Psoas muscle (tissue), 8 donors: ENCODE measurements at places on chromosomes 5 and 9. TPM values are rescaled to one million over a fixed set of nuclear protein-coding genes. Genes with fewer than 3 reads are reported as not detected.
A peak's percentile ranks its signal among the peaks of the same experiment; 100 is the strongest.

Gene ZDHHC11B
- 2.2 TPM for total RNA-seq

Gene HK3
- 1.7 TPM for total RNA-seq

Gene NR2F1
- 1.3 TPM for total RNA-seq

Gene AMBP
- not detected for total RNA-seq

Gene IL5
- not detected for total RNA-seq

Gene QRFP
- total RNA-seq, result not detected

Gene SAXO1
- total RNA-seq, result 1.9 TPM

Gene PLGRKT
- total RNA-seq, result 21.4 TPM

Gene PCDHB11
- total RNA-seq, result 1.8 TPM

Gene LCN9
- total RNA-seq, result not detected

Gene LYRM7
- total RNA-seq, result 28.0 TPM

Gene GLRA1
- not detected for total RNA-seq

Gene LRRC19
- not detected for total RNA-seq

Gene TRMO
- 7.1 TPM for total RNA-seq

GRCh38 chr9:126496781-126497659 is 116.7 kb upstream of the LMX1B start:
- H3K4me3 ChIP-seq, result no peak overlapping the region
- H3K27me3 ChIP-seq, result no peaks in the 10 kb centered on the region

- no peaks in the 10 kb centered on the region for H3K27me3 ChIP-seq
- H3K36me3 ChIP-seq, result peaks cover 24% of the 10 kb centered on the region
- no peak for DNase-seq
- no peak overlapping the region for H3K4me3 ChIP-seq
- H3K4me1 ChIP-seq, result no peaks in the 10 kb centered on the region
These were observed 33.0 kb downstream of the TGFBI start for GRCh38 chr5:136061630-136062365.

DNA sequence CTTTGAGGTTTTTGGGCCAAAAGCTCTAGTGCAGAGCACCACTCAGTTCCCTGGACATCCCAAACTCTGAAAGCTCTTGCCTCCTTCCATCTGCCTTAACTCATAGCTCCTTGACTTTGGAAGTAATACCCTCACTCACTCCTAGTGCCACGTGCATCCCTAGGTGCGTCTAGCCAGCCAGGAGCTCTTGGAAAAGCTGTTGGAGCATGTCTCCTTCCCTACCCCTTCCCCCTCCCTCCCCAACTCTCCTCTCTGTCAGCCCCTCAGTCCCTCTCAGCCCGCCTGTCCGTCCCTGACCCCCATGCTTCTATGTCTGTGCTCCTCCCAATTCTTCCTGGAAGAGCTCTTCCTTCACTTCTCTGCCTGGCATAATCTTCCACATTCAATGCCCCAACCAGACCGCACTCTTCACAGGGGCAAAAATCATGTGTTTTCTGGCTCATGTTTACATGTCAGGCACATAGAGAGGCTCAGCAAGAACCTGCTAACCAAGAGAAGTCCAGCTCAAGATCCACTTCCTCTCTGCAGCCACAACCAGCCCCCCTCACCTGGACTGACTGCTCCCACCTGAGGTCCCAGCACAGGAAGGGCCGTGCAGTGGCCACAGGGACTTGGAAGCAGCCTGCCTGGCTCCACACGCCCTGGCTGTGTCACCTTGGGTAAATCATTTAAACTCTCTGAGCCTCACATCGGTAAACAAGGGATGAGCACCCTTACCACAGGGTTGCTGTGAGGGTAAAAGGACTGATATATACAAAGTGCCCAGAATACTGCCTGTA is 58.4 kb downstream of the WHRN start:
- no peak overlapping the region for H3K4me3 ChIP-seq
- no peak for DNase-seq

GRCh38 chr9:77954013-77954665 is 77.5 kb downstream of the GNAQ start:
- H3K4me3 ChIP-seq, result no peak overlapping the region
- H3K4me1 ChIP-seq, result peaks cover 37% of the 10 kb centered on the region
- no peaks in the 10 kb centered on the region for H3K36me3 ChIP-seq
- no peak overlapping the region for H3K27ac ChIP-seq
- no peak for DNase-seq

DNA sequence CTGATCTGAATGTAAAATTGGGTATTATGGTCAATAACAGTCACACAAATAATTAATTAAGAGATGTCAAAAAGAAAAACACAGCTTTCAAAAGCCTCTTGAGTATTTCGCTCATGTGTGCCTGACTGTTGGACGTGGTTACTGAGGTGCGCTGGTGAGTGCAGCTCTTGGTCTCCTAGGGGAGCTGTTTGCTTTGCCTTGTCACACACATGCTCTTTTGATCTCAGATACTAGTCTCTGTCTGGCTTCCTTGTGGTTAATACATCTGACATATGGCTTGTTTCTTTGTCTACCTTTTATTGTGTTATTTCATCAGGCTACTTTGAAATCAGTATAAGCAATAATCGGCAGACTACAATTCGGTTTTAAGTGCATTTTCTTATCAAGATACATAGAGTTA is 51.5 kb downstream of the PCSK1 start:
- H3K4me1 ChIP-seq, result peaks cover 3% of the 10 kb centered on the region
- H3K27ac ChIP-seq, result no peak overlapping the region
- no peaks in the 10 kb centered on the region for H3K27me3 ChIP-seq
- no peak overlapping the region for H3K4me3 ChIP-seq

GRCh38 chr5:32646061-32646969 is 61.0 kb downstream of the SUB1 start:
- no peak for DNase-seq
- H3K27ac ChIP-seq, result no peak overlapping the region
- H3K4me1 ChIP-seq, result no peaks in the 10 kb centered on the region
- no peaks in the 10 kb centered on the region for H3K36me3 ChIP-seq
- no peaks in the 10 kb centered on the region for H3K27me3 ChIP-seq

DNA sequence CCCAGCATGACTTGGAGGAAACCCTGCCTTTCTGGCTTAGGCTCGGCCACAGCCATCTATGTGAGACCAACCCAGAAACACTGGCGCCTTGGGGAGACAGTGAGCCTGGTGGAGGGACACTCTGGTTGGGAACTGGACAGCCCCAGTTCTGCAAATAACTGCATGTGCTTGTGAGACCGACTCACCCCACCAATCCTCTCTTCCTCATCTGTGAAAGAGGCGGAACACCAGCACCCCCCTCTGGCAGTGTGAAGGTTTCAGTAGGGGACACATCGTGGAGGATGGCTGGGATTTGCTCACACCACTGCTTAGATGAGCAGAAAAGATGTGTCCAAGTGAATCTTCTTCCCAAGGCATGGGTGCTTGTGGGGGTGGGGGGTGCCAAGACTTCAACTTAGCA is 43.4 kb upstream of the N4BP3 start:
- H3K4me3 ChIP-seq, result no peak overlapping the region
- no peaks in the 10 kb centered on the region for H3K27me3 ChIP-seq
- no peaks in the 10 kb centered on the region for H3K4me1 ChIP-seq
- H3K27ac ChIP-seq, result no peak overlapping the region
- no peak for DNase-seq

GRCh38 chr9:19998823-19999455 is 210.1 kb upstream of the SLC24A2 start:
- no peaks in the 10 kb centered on the region for H3K4me1 ChIP-seq
- no peak overlapping the region for H3K4me3 ChIP-seq
- H3K27ac ChIP-seq, result no peak overlapping the region
- H3K36me3 ChIP-seq, result no peaks in the 10 kb centered on the region
- no peaks in the 10 kb centered on the region for H3K27me3 ChIP-seq

- DNase-seq, result peak; percentile 30
- peak overlapping the region; percentile 99 for H3K27ac ChIP-seq
- peaks cover 25% of the 10 kb centered on the region for H3K4me1 ChIP-seq
- no peaks in the 10 kb centered on the region for H3K36me3 ChIP-seq
- H3K4me3 ChIP-seq, result peak overlapping the region; percentile 98
These were observed 450 bp downstream of the GPBP1 start for GRCh38 chr5:57174128-57174889.

DNA sequence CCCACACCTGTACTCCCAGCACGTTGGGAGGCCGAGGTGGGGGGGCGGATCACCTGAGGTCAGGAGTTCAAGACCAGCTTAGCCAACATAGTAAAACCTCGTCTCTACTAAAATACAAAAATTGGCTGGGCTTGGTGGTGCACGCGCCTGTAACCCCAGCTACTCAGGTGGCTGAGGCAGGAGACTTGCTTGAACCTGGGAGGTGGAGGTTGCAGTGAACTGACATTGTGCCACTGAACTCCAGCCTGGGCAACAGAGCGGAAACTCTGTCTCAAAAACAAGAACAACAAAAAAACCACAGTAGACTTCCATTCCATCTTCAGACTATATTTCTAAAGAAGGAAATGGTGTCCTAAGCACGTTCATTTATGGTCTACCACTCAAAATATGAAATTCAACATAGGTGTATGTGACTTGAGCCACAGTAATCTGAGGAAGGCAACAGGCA is 14.2 kb upstream of the SERINC5 start:
- no peaks in the 10 kb centered on the region for H3K4me1 ChIP-seq
- H3K4me3 ChIP-seq, result no peak overlapping the region
- no peak for DNase-seq
- H3K36me3 ChIP-seq, result no peaks in the 10 kb centered on the region

DNA sequence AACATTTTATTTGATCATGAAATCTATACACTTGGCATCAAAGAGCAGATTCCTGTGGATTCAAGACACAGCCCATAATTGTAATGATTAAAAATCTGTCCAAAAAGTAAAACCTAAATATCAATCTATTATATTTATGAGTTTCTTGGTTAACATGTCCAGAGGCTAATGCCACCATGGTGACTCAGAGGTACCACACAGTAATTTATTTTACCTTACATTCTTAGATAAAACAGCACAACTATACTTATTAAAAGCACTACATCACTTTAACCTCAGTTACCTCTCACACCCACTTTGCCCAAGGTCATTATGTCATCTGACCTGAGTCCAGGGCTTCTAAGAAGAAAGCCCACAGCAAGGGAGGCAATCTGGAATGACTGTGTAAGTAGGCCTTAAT is 519.2 kb downstream of the RASEF start:
- no peak overlapping the region for H3K4me3 ChIP-seq
- no peak for DNase-seq
- H3K4me1 ChIP-seq, result no peaks in the 10 kb centered on the region
- peaks cover 2% of the 10 kb centered on the region for H3K27me3 ChIP-seq
- H3K36me3 ChIP-seq, result no peaks in the 10 kb centered on the region

- no peaks in the 10 kb centered on the region for H3K36me3 ChIP-seq
- H3K27me3 ChIP-seq, result no peaks in the 10 kb centered on the region
- H3K4me3 ChIP-seq, result peak within 1 kb of the TSS; percentile 70
- DNase-seq, result peak; percentile 57
- H3K27ac ChIP-seq, result peak within 1 kb of the TSS; percentile 69
These were observed at the start of gene PDLIM4 for GRCh38 chr5:132257131-132258101. PDLIM4 (plus strand) TSS chr5:132257696; CDS start chr5:132257735, 39 bp downstream.

DNA sequence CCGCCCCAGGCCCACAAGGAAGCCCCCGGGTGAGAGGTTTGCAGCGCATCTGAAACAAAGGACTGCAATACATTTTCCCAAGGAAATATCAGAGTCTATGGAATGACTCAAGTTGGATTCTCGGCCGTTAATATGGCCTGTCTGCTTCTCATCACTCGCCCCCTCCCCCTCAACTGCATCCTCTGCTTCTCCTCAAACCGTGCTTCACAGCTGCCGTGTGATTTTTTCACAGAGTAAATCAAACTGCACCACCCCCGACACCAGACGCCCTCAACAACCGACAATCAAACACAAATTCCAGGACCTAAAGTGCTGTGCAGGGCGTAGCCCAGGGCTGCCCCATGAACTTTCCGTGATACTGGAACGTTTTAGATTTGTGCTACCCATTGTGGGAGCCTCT is 176.9 kb downstream of the ROR2 start:
- no peaks in the 10 kb centered on the region for H3K4me1 ChIP-seq
- no peak overlapping the region for H3K4me3 ChIP-seq
- no peak overlapping the region for H3K27ac ChIP-seq
- no peaks in the 10 kb centered on the region for H3K27me3 ChIP-seq

DNA sequence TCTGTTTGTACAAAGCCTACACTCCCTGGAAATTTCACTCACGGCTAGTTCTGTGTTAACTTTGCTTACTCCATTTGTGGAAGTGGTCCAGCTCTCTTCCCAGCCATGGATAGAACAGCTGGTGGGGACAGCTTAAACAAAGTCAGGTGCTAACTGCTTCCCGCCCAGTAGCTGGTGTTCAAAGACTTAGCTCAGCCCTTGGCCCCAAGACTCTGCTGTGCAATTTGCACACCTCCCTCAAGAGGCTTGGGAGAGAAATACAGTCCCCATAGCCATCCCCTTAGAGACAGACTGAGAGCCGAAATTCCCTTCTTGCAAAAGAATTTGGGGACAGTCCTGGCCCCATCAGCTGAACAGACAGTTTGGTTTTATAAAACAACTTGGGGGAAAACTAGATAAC is 73.8 kb upstream of the RAI14 start:
- H3K27me3 ChIP-seq, result no peaks in the 10 kb centered on the region
- no peaks in the 10 kb centered on the region for H3K36me3 ChIP-seq
- no peak overlapping the region for H3K4me3 ChIP-seq
- no peak for DNase-seq

GRCh38 chr5:78671609-78672008 is 23.0 kb upstream of the LHFPL2 start:
- no peak overlapping the region for H3K4me3 ChIP-seq
- no peak for DNase-seq
- H3K27me3 ChIP-seq, result no peaks in the 10 kb centered on the region
- H3K27ac ChIP-seq, result no peak overlapping the region
- no peaks in the 10 kb centered on the region for H3K4me1 ChIP-seq
- no peaks in the 10 kb centered on the region for H3K36me3 ChIP-seq

DNA sequence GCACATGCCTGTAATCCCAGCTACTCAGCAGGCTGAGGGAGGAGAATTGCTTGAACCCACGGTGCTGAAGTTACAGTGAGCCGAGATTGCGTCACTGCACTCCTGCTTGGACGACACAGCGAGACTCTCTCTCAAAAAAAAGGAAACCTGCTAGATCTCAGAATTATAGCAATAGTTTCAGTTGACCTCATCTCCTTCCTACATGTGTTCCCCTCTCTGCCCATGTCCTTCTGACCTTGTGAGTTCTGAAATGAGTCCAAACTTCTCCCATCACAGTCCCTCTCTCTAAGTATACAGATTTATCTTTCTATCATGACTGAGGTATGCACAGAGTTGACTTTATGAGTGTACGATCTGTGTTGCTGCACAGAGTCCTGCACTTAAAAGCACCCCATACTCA is 44.6 kb upstream of the SHOC1 start:
- H3K27ac ChIP-seq, result no peak overlapping the region
- DNase-seq, result no peak
- no peak overlapping the region for H3K4me3 ChIP-seq
- H3K36me3 ChIP-seq, result no peaks in the 10 kb centered on the region
- no peaks in the 10 kb centered on the region for H3K4me1 ChIP-seq
- no peaks in the 10 kb centered on the region for H3K27me3 ChIP-seq

DNA sequence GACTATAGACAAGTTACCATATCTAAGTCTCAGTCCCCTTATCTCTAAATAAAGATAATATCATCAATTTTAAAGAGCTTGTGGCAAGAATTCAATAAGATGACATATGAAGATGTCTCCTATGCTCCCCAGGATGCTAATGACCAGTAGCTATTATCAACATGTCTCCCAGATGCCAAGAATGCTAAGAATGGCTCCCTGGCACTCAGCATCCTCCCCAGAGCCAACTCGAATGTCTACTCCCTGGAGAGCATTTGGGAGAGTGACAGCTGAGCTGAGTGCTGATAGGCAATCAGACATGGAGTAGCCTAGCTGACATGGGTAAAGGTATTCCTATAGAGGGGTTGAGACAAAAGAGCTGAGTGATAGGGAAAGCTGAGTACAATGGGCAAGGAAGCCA is 15.9 kb downstream of the P4HA2 start:
- H3K4me1 ChIP-seq, result peaks cover 31% of the 10 kb centered on the region
- no peak for DNase-seq
- H3K36me3 ChIP-seq, result no peaks in the 10 kb centered on the region
- H3K27ac ChIP-seq, result no peak overlapping the region
- H3K4me3 ChIP-seq, result no peak overlapping the region

GRCh38 chr5:142491270-142491669 is 166.4 kb upstream of the SPRY4 start:
- DNase-seq, result no peak
- no peak overlapping the region for H3K4me3 ChIP-seq
- peak overlapping the region; percentile 41 for H3K27ac ChIP-seq
- no peaks in the 10 kb centered on the region for H3K36me3 ChIP-seq
